ENCODE measurements at places on chromosomes 13 and 19. TPM values are rescaled to one million over a fixed set of nuclear protein-coding genes. Genes with fewer than 3 reads are reported as not detected.

- DNase-seq, result no peak
These were observed 14.0 kb downstream of the JOSD2 start for GRCh38 chr19:50497022-50497405.

DNA sequence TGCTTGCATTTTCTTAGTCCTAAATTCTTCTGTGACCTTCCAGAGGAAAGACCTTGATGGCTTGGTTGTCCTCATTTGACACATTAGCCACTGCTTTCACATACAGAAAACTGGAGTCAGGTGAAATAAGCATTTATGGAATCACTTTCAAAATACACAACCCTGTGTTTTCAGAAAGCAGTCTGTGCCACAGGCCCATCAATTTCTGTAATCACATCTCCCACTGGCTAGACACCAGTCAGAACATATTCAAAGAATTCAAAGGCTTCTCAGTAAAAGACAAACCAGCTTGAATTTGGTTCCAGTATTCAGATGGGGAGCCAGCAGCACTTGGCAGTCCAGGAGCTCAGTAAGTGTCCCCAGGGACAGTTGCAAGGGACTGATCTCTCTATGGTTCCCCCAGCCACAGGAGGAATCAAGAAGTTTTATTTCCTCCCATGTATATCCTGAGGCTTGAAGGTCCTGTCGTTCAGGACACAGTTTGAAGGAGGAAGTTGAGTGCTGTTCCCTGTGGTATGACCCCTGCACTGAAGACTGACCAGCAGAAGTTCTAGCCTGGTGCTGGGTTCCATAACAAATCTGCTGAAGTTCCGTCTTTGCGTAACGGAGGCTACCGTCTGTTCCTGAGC, 214.3 kb downstream of the FOXO1 start:
- no peak for DNase-seq

- DNase-seq, result no peak
These were observed 3.0 kb downstream of the HPN start for GRCh38 chr19:35044317-35045117.

DNA sequence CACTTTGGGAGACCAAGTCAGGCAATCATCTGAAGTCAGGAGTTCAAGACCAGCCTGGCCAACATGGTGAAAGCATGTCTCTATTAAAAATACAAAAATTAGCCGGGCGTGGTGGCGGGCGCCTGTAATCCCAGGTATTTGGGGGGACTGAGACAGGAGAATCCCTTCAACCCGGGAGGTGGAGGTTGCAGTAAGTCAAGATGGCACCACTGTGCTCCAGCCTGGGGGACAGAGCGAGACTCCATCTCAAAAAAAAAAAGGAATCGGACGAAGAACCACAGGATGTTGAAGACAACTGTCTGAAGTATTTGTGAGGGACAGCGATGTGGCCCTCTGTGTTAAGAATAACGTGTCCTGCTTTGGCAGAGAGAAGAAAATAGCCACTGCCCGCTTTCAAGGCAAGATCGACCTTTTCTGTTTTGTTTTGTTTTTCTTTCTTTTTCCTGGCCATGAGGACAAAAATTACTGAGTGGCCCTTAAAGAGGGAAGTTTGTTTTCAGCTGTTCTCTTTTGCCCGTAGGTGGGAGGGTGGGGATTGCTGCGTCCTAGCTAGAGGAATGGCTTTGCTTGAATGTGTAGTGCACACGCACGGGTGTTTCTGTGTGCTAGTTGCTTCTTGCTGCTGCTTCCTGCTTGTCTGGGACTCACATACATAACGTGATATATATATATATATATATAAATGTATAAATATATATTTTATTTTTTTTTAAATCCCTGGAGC, 6.2 kb upstream of the PRKCG start:
- no peak for DNase-seq

GRCh38 chr13:23644527-23645138, 74.4 kb downstream of the TNFRSF19 start:
- DNase-seq, result no peak

The MKNK2 gene
- 211 TPM for total RNA-seq

The CD79A gene
- total RNA-seq, result 7.0 TPM

The KLF12 gene
- 18.4 TPM for total RNA-seq

The SBK2 gene
- total RNA-seq, result not detected

The FOSB gene
- total RNA-seq, result 37.6 TPM
